ENCODE measurements at places on chromosomes 1 and 21. TPM values are rescaled to one million over a fixed set of nuclear protein-coding genes. Genes with fewer than 3 reads are reported as not detected.

The PLA2G2F gene
- not detected for total RNA-seq

The ARHGEF16 gene
- total RNA-seq = 0.23 TPM

The TNFRSF25 gene
- total RNA-seq = 241 TPM

The NID1 gene
- 0.50 TPM for total RNA-seq
